ENCODE measurements at places on chromosomes 6 and 20.

DNA sequence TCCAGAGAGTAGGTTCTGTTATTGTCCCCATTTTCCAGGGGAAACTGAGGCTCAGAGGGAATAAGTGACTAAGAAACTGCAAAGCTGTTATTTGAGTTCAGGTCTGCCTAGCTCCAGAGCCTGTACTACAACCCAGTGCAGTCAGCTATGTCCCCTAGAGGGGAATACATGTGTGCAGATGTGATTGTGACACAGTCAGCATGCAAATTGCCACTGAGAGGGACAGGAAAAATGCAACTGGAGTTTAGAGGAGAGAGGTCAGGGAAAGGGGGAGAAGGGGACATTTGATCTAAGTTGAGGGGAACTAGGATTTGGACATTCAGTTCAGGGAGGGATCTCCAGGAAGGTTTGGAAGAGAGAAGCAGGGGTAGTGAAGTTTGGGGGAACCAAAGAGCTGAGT lies 38.6 kb upstream of the EPB41L1 start:
- no peak for DNase-seq

DNA sequence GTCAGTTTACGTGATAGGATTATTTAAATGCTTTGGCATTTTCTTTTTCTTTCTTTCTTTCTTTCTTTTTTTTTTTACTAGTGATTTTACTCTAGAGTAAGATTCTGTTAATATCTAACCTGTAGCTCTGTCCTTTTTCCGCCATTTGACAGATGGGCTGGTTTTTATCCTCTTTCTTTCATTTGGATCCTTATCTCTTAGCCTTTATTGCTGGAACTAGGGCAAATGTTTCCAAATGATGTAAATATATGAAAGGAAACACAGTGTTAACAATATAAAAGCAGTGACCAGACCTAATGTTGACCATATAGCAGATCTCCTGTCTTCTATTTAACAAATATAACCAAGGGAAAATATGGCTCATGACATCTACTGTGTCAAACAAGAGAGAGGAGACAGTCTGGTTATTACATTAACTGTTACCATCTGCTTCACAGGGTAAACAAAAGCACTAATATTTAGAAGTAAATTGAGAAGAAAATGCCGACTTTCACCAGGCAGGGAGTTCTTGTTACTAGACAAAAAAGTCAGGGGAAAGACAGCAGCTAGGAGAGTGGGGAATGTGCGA lies 59.8 kb upstream of the GCLC start:
- DNase-seq: no peak

GRCh38 chr6:31888276-31889258 lies 8.9 kb downstream of the EHMT2 start:
- DNase-seq: peak; percentile 28

DNA sequence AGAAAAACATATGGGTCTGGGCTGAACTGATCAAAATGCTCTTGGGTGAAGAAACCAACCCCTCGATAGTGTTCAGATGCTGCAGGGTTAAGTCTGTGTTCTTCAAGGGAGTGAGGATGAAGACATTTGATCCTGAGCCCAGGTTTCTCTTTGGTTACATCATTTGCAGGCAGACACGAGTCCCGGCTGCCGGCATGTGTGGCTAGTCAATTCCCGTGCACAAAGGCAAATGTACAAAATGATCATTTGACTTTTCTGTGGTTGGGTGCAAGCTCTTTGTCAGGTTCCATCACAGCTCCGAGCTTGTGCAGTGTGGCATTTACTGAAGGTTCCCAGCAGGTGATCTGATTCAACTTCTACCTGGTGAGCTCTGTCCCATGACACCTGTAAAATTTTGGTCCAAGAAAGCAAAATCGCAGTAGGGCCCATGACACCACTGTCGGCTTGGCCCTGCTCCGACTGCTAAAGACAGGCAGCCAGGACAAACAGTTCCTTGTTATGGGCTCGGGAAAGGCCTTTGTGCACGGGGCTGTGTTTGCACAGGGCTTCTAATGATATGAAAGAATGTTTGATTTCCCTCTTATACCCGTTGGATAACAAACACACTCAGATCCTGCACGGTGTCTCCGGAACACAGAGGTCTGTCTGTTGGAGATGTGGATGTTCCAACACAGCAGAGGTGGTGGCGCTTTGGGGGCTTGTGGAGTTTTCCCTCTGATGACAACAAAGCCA lies 46.9 kb downstream of the GJA10 start:
- DNase-seq: no peak

GRCh38 chr6:147538821-147539220 lies 30.3 kb downstream of the SAMD5 start:
- no peak for DNase-seq

DNA sequence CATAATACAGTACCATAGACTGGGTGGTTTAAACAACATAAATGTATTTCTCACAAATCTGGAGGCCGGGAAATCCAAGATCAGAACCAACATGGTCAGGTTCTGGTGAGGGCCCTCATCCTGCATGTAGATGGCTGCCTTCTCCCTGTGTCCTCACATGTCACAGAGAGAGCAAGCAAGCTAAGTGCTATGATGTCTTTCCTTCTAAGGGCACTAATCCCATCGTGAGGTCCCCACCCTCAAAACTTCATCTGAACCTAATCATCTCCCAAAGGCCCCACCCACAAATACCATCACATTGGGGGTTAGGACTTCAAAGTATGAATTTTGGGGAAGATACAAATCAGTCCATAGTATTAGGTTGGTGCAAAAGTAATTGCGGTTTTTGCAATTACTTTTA lies 56.8 kb downstream of the CCDC170 start:
- no peak for DNase-seq

GRCh38 chr6:38701551-38701950 lies 1.4 kb downstream of the GLO1 start:
- DNase-seq: no peak

DNA sequence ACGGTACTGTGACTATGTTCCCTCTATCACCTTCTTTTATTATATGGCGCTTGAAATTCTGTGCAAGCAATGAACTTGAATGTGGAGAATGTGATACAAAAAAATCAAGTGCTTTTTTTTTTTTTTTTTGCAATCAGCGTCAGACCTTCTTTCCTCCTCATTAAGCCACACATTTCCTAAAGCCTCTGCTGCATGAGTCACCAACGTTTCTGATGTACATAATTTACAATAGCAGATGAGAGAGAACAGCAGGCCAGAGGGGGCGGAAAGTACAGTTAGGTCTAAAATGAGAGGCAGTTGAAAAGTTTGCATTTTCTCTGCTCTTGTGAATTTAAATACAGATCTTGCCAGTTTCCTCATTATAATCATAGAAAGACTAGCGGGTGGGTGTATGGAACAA lies 114.6 kb upstream of the RIPOR2 start:
- DNase-seq: peak; percentile 94

DNA sequence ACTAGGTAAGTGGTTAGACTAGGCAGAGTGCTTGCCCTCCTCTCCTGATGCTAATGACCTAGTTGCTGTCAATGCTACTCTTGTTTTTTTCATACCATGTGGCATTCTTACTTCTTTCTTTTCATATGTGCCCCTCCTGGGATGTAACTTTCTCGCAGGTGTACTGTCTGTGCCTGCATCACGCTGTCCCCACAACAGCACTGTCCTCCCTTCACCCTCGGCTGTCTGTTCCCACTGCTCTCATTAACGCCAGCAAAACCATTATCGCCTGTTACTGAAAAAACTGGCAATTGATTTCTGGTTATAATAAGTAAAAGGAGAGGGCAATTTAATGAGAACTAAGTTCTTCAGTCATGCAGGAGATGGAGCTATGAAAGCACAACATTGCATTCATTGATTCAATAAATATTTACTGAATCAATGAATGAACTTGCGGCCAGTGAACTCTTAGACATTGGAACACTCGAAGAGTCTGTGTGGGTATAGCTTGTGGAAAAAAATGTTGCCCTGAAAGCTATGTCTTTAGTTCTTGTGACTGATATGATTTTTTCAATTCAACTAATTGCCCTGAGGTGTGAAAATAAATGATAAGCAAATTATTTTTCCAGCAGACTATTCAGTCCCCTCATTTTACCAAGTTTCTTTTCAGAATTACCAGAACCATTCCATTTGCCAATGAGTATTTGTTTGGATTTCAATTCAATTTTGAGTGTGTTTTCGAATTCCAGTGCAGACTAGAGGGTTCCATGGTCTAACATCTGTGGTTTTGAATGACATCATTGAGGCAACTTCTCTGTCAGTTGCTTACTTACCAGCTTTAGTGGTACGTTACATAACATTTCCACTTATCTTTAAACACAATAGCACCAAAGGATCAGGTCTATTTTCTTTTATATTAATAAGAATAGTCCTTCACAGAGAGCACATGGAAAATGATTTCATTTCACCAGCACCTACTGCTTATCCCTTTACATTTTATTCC lies 2.1 kb downstream of the SLC17A4 start:
- no peak for DNase-seq

DNA sequence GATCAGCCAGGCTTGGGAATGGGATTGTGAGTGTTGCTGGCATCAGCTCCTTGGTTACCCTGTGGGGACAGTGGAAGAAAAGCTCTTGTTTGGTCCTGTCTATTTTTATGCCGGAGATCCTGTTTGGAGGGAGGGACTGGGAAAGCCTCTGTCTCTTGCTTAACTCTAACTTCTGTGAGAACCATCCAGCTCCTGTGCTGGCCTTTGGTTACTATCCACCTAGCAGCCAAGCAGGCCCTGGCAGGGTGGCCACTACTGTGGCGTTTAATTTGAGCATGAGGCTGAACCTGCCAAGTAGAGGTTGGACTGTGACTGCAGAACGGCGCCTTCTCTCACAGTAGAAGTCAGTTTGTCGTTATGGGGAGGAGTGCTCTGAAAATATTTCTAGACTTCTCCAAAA lies 193.3 kb downstream of the UTRN start:
- DNase-seq: no peak

DNA sequence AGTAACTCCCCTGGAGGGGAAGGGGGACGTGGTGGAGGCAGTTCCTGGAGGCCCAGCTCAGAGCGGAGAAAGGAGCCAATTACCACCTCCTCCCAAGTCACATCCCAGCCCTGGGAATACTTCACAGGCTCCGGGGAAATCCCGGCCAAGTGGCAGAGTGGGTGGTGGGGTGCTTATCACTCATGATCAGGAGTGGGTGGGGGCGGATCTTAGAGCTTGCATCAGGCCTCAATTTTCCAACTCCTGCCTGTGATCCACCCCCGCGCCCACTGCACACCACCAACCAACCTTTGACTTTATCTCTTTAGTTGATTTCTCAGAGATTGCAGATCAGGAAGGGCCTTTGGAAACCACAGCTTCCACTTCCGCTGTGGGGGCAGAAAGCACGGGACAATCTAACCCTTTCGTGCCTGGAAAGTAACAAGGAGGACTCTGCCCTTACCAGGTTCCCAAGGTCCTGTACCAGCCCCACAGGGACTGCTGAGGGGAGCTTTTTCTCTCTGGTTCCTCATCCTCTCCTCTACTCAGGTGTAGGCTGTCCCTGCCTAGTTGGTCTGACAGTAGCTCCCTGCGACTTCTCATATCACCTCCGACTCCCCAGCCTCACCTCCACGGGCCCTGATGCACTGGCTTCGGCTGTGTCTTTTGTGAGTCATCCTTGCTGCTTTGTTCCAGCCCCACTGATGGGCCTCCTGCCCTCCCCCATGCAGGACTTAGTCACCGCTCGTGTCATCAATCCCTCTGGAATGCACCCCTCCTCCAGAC lies 24.9 kb upstream of the IER3 start:
- peak; percentile 82 for DNase-seq

- DNase-seq: no peak
Measured at GRCh38 chr6:161443848-161444247, 170.0 kb upstream of the AGPAT4 start.

DNA sequence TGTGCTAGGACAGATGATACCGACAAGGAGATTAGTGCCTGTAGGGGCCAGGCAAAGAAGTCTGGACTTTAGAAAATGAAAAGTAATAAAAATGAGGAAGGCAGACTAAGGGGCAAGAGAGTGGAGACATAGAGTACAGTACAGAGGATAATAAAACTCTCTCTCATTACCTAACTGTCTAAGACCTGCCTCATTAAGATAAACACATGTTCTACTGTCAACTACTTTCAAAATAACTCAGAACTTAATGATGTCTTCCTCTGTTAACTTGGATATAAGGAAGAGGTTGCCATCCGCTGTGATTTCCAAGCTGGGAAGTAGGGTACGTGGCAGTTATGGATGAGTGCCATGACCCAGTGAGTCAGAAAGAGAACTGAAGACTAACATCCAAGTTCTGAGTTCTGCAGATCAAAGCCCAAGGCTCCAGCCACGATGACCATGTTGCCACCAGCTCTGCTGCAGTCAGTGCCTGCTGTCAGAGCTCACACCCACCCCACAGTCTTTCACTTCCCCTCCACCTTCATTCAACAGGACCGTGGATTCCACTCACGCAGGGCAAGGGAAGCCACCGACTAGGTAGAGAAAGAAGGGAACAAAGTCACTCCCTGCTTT lies 81.8 kb downstream of the KIF16B start:
- no peak for DNase-seq

DNA sequence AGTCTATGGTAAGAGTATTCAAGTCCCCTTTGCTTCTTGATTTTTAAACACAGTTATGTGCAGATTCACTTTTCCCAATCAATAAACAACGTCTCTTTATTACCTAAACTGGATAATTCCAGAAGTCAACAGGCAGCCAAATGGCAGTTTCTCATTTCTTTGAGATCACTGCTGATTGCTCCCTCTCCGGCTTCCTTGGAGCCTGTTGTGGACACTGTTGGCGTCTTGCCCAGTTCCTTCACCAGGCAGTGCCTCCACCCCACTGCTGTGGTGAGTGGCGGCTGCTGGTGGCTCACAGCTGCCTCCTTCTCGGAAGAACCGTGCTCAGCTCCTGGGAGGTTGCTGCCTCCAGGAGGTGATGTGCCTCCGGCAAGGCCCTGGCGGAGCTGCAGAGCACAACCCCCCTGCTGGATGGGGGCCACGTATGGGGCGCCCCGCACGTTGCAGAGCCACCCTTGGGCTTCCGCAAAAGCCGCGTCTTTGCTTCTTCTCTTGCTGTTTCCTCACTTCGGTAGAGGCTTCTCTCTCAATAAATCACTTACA lies 105.1 kb upstream of the CNKSR3 start:
- DNase-seq: peak; percentile 84

GRCh38 chr20:8043687-8044282 lies 24.2 kb upstream of the TMX4 start:
- peak; percentile 56 for DNase-seq

GRCh38 chr6:155130161-155130853 lies 133.5 kb upstream of the CLDN20 start:
- no peak for DNase-seq

DNA sequence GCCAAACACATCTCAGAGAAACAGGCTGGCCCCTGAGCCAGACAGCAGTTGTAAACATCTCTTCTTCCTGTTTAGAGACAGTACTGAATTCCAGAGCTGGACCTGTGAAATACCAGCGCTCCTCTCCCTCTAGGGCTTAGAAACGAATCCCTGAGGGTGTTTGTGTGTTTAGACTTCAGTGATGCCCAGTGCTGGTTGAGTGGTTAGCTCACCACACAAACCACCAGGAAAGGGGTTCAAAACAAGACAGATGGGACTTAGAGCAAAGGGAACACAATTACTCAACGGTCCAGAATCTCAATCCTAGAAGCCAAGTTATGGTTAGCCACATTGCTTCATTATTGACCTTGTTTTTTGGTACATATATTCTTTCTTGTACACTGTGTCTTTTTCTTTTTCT lies 108.7 kb upstream of the TMEM170B start:
- DNase-seq: peak; percentile 55

- no peak for DNase-seq
Measured at GRCh38 chr6:37864250-37864649, 44.7 kb downstream of the ZFAND3 start.
